ENCODE measurements at places on chromosomes 13 and 19.
A peak's percentile ranks its signal among the peaks of the same experiment; 100 is the strongest.

DNA sequence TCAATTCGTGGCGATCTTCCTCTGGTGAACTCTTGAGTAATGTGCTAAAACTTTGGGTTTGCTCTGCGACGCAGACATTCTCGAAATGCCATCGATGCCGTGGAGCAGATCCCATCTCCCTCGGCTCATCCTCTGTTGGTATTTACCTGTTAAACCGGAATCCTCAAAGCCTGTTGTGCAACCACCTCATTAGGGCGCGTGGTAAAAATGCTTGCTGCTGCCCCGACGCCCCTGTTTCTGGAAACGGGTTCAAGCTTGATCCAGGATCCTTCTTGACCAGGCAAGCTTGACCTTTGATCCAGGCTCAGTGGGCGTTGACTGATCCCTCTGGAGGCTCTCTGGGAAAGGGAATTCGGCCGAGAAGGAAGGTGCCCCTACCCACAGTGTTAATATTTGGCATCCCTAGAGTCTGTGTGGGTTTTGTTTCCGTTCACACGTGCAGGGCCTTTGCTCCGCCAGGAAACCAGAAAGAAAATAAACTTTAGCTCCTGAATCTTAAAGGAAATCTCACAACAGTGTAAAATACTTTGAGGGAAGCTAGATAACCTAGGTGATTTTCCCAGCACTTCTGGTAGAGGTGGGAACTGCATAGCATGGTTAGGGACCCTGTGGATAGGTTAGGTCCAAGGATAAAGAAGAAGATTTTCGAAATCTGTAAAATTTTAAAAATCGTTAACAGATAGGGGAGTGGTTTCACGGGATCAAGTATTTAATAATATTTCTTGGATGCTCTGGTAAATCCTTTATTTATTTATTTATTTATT is 1.1 kb downstream of the LSM14A start:
- DNase-seq: peak; percentile 64

DNA sequence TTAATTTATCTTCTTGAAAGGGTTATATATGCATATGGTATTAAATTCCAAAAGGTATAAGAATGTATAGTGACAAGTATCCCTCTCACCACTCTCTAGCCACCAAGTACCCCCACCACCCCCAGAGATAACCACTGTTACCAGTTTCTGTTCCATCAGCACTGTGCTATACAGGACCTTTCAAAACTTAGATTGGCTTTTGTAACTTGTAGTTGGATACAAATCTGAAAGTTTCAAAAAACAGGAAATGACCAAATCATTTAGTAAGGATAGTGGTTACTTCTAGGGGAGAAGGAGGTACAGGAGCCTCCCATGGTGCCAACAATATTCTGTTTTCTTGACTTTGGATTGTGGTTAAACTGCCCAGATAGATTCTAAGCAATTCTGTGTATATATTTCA is 56.7 kb downstream of the AKAP11 start:
- no peak for DNase-seq

DNA sequence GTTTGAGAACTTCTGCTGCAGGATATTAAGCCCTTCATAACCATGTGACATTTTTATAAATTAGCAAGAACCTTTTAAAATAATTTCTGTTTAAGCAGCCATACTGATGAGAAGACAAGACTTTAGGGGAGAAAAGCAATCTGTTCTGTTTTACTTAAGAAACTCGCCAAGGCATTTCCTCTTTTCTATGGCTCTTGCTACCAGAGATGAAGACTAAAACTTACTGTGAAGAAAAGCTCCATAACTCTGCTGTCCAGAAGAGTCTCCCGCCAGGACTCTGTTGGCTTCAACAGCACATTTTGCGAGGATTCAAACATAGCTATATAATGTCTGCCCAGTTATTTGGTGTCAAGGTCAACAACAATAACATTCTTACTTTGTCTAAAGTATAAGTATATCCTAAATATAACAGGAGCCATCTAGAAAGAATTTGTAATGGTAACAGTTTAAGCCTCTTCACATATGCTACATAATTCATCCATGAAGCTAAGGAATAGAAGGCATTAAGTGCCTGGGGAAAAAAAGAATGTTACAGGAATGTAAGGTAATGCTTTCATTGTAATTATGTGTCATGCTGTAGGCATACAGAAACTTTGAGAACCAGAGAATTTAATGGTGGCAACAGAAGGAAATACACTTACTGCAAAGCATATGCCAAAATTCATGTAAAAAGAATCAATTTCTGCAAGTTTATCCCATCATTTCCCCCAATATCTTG is 53.2 kb upstream of the EEF1AKMT1 start:
- DNase-seq: peak; percentile 75

DNA sequence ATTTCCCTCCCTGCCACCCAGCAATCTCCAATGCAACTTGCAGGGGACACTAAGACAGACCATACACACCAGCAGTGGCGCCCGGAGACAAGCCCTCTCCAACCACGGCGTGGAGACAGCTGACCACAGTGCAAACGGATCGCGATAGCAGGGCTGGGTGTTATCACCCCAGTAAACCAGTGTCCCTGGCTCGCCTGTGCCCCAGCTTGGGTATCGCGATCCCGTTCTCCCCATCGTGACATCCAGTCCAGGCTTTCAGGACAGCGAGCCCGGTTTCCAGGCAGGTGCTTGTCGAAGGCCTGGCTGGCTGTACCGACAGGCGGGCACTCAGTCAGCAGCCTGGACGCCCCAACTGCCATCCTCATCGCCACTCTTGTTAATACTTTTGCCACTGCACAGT is 20.7 kb upstream of the NANOS2 start:
- no peak for DNase-seq

DNA sequence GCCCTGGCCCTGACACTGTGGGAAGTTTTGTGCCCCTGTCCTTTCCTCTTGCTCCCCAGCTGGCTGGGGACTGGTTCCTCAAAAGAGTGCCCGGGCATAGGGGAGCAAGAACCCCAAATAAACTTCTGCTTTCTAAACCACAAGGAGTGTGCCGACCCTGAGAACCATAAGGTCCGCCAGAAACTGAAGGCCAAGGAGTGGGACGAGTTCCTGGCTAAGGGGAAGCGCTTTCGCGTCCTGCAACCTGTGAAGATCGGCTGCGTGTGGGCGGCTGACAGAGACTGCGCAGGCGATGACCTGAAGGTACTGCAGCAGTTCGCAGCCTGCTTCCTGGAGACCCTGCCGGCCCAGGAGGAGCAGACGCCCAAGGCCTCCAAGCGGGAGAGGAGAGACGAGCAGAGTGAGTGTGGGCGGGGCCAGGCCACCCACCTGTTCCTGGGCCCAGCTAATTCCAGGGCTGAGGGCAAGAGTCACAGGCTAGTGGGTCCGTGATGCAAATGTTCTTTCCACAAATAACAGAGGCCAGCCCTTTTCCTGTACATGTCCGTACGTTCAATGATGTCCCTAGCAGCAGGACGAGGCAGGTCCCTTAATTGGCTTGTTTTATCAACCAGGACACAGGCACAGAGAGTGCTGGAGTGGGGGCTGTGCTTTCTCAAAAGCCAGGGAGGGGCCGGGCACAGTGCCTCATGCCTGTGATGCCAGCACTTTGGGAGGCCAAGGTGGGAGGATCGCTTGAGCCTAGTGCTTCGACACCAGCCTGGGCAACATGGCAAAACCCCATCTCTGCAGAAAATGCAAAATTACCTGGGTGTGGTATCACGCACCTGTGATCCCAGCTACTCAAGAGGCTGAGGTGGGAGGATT is 25.6 kb downstream of the UBXN6 start:
- no peak for DNase-seq

DNA sequence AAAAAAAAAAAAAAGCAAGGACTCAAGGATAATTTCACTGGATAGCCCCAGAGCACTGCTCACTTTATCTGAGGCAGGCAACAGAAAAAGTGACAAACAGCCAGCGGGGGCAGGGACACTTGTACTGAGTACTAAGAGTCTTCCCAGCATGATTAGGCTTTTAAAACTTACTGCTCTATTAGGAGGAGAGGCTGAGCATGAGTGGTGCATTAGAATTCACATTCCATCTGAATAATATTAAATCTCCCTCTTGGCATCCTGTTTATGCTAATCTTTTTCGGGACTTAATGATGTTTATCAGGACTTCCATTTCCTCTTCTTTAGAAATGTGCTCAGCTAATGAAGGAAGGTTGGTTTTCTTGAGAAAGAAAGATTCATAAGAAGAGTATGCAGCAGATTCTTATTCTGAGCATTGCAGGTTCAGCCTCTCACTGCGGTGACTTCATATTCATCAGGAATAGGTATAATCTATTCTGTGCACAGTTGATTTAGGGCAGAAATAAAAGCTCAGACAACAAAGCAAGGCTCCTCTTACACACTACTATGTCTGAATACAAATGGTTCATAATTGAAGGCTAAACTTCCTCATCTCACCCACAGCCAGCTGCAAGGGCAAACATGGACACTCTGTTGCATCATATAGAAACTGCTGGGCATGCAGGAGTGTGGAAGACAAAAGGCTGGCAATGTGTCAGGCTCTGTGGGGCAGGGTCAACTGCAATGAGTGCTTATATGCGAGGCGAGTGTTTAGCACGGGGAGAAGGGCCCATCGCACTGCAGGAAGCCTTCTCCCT is 107.0 kb downstream of the KL start:
- DNase-seq: peak; percentile 27

DNA sequence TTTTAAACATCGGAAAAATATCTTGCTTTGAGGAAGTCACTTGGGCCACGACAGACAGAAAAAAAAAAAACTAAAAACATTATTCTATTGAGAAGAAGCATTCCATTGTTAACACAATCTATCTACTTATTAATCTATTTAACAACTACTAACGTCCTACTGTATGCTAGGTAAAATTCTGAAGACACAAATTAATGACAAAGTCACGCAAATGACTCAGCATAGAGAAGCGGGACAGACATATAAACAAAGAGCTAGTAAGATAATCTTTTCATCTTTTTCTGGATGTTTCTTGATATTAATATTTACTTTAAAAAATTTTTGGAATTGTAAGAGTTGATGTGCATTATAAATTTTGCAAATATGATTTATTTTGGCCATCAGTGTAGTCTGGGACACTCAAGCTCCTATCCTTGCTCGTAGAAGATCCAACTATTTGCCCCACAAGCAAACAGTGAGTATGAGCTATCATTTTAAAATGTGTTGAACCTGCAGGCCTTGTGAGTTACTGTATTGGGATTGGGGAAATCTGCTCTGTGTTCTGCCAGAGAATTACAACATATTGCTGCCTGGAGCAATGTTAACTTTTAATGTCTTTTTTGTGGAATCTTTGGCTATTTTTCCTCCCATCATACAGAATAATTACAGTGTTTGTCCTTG is 109.1 kb downstream of the PCDH9 start:
- DNase-seq: peak; percentile 22

GRCh38 chr13:33376212-33376611 is 90.7 kb upstream of the STARD13 start:
- DNase-seq: no peak

DNA sequence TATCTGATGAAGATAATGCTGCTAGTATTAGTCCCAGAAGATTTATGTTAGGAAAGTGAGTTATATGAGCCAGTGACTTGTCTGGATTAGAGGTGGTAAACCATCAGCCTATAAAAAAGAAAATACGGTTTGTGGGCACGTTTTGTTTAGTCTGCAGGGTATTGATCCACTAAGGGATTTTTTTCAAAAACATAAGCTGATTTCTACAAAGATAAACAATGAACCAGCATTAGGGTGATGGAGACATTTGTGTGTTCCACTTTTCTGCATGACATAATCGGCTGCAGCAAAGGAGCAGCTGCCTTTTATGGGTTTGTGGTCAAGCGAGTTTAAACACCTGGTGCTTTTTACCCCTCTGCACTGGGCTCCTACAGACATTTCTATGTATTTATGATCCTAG is 836.4 kb upstream of the GPC6 start:
- no peak for DNase-seq

- DNase-seq: no peak
Observed at GRCh38 chr19:16463991-16464575, 7.7 kb downstream of the EPS15L1 start.

DNA sequence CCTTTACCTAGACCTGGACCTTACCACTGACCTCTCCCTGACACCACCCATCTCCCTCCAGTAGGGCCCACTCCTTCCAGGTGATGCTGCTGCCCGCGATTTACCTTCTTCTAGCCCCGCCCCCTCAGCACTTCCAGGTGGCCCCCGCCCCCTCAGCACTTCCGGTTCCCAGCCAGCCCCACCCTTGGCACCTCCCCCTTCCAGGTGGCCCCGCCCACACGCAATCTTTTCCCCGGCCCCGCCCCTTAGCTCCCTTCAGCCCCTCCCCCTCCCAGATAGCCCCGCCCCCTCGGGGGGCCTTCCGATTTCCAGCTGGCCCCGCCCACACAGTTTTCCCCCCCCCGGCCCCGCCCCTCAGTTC is 586 bp downstream of the LIG1 start:
- DNase-seq: peak; percentile 52

GRCh38 chr19:18109733-18110608 is 12.4 kb downstream of the MAST3 start:
- no peak for DNase-seq

DNA sequence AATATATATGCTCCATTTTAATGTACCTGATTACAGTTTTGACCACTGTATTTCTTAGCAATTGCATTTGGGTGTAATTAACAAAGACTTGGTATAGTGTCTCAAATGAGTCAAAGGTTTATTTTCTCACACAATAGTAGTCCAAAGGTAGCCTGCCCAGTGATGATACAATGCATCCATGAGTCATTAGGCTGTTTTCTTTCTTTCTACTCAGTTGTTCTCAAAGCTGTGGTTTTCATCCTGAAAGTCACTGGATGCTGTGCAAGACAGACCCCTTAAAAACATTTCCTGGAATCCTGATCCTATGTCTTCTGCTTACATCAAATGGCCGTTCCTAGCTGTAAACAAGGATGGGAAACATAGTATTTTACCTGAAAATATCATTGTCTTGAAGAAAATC is 651.2 kb upstream of the MIR17HG start:
- DNase-seq: peak; percentile 19

DNA sequence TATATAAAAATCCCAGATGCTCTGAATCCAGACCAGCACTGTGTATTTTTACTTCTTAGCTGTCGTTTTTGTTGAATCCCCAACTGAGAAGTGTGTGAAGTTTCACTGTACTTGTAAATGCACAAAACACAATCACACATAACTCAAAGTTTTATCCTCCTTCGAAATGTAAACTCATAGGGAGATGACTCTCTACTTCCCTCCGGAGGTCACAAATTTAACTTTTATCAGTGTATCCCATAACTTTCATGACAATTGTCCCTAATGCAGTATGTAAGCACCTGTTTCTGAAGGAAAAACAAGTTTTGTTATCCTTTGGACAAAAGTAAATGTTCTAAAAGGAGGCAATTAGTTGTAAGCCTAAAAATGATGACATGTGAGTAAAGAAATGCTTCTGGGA is 665.0 kb upstream of the SLITRK6 start:
- peak; percentile 17 for DNase-seq

DNA sequence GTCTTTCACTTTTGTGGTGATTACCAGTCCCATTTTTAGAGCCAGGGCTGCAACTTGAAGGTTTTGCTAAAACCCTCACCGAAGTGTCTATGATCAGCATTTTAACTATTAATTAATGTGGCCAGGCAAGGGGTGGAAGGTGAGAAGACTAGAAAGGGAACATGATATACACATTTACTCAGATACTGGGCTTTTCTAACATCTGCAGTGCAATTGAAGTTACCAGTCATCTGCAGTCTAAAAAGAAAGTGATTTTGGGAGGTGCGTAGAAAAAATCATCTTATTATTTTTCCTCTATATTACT is 481 bp downstream of the ALOX5AP start:
- DNase-seq: no peak

All from fibroblast of skin of back (primary cell).